Activated CD8-positive, alpha-beta memory T cell treated with anti-CD3 and anti-CD28 coated beads for 1 hour (primary cell): ENCODE measurements at places on chromosomes 5 and 9.

- no peak for DNase-seq
Measured at GRCh38 chr5:135167634-135168033, 133.6 kb upstream of the PITX1 start.

GRCh38 chr9:111020594-111020993, 17.7 kb downstream of the LPAR1 start:
- no peak for DNase-seq

- DNase-seq: no peak
Measured at GRCh38 chr5:162664846-162665245, 597.3 kb downstream of the GABRG2 start.

DNA sequence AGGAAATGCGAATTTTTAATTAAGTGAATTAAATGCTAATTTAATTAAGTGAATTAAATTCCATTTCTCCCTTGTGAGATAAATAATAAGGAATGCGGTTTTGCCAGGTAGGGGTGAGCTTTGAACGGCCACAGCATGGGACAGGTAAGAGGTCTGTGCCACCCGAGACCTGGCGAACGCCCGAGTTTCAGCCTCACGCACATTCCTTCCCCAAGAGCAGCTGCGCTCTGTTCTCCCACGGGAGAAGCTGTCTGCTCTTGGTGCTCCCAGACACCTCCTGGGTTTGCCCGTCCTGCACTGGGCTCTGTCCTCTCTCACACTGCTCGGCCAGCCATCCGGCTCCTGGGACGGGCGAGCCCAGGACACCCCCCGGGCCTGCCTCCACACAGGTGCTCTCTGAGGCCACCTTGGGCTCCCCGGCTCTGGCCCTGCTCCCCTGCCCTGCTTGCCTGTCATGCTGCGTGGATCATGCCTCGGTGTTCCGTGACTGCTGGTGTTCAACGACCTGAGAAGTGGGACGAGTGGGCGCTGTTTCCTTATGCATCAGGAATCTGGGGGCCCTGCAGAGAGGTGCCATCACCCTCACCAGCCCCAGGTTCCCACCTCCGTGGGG, 13.7 kb upstream of the CAMSAP1 start:
- DNase-seq: no peak

- DNase-seq: no peak
Measured at GRCh38 chr5:177427919-177428573, 1.6 kb downstream of the GRK6 start.

DNA sequence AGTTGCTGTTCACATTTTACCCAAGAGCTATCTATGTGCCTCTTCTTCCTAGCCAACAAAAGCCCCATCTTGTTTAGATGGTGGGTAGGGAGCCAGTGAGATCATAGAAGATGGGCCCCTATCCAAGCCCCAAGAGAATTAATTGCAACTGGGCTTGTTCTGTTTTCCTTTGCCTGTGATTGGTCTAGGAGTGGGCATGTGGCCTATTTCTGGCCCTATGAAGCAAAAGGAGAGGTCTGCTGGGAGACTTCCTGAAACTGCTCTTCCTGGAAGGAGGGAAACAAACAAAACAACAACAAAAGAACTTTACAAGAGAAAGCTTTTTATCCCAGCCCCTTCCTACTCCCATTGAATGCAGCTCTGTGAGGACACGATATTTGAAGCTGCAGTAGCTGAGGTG, 32.5 kb upstream of the ALDOB start:
- no peak for DNase-seq

DNA sequence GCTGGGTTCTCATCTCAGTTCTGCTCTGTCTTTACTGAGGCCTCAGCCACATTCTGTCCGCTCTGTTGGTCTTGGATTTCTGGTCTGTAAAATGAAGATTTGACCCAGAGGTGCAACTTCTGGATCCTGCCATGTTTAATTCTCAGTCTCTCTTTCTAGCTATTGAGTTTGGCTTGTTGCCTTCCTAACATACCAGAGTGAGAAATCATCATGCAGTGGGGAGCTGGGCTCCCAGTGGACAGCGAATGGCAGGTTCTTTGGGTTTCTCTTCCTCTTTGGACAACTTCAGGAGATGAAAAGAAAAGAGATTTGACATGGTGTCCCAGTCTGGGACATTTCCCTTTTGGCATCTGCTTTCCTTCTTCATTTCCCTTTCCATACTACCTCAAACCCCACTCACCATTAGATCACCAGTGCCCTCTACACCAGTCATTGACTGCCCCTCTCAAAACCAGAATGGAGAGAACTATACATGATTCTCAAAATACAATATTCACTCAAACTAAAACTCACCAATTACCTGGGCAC, 334.7 kb downstream of the ACTL7B start:
- no peak for DNase-seq

- DNase-seq: no peak
Measured at GRCh38 chr9:135240222-135240621, 152.8 kb downstream of the OLFM1 start.

DNA sequence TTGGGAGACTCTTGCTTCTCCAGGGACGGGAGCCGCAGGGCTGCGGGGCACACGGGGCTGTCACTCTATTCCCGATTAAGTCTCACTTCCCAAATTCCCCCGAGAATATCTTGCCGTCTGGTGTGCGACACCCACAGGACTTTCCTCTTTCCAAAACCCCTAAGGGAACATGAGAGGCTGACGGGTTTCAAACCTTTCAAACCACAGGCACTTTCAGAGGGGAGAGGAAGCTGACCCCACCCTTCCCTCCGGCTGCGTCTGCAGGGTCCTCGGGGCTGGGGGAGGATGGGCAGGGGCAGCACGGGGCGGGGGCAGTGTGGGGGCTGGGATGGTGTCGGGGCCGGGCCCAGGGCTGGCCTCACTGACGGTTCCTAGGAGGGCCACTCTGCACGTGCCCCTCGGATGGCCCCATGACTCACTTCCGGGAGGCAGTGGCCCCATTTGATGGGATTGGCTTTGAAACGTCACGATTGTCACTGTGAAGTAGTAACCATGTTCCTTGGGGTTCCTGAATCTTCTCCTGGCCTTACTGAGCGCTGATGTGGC, 38.2 kb downstream of the SLC9A3 start:
- DNase-seq: no peak

GRCh38 chr9:15403155-15403554, 19.5 kb upstream of the SNAPC3 start:
- no peak for DNase-seq

DNA sequence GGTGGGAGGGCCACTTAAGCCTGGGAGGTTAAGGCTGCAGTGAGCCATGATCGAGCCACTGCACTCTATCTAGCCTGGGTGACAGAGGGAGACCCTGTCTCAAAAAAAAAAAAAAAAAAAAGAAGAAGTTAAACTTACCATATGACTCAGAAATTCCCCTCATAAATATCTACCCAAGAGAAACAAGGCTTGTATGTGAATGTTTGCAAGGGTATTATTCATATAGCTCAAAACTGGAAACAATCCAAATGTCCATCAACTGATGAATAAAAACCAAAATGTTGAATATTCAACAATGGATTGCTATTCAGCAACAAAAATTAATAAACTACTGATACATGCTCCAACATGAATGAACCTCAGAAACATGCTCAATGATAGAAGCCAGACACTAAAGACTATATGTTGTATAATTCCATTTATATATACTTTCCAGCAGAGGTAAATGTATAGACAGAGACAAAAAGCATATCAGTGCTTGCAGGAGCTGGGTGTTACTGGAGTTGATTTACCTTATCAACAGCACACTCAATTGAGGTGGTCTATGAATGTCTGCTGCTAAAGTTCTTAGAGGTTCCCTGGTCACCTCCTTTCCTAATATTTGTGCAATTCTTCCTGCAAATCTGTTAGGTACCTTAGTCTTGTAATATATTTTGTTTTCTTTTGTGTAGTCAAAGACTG, 5.3 kb upstream of the SREK1 start:
- DNase-seq: no peak

DNA sequence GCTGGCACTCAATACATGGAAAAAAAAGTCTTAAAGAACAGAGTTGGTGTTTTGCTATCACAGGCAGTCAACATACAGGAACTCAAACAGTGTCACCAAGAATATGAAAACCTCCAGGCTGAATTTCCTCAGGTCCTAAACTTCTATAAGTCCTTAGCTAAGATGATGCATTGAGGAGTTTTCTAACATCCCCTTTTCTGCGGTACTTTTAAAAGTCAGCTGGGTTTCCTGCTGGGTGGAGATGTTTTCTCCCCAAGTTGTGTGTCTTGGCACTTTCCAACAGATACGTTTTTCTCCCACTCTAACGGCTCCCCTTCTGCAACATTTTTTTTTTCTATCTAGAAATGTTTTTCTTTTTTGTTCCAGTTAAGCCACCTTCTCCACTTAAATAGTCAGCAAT, 244.8 kb upstream of the HAPLN1 start:
- no peak for DNase-seq

DNA sequence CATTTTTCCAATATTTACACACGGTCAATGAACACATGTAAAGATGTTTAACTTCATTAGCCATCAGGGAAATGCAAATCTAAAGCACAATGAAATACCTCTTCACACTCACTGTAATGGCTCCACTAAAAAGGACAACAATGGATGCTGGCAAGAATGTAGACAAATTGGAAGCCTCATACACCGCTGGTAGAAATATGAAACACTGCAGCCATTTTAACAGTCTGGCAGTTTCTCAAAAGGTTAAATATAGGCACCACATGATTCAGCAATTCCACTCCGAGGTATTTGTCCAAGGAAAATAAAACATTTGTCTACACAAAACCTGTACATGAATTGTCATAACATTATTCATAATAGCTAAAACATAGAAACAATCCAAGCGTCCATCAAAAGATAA, 20.0 kb downstream of the RNF145 start:
- DNase-seq: no peak

DNA sequence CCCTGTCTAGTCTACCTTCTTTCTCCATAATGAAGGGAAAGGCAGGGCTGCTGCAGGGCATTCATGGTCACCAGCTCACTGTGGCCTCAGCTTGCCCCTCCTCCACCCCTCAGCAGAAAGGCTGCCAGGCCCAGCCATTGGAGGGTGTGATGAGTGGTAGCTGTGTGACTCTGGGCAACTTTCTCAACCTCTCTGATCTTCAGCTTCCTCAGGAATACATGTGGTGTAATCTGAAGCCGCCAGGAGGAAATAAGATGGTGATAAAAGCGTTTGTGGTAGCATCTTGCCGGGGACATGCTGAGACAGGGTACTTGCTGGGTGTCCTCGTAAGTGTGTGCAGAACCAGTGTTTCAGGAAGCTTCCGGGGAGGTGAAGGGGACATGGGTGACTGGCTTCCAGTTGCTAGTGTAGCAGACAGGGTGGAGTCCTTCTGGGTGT, 9.8 kb downstream of the CXCL14 start:
- no peak for DNase-seq

- no peak for DNase-seq
Measured at GRCh38 chr5:181217803-181218062, 5.3 kb upstream of the TRIM41 start.

GRCh38 chr5:176596689-176597416, 13.1 kb downstream of the GPRIN1 start:
- peak; percentile 27 for DNase-seq

DNA sequence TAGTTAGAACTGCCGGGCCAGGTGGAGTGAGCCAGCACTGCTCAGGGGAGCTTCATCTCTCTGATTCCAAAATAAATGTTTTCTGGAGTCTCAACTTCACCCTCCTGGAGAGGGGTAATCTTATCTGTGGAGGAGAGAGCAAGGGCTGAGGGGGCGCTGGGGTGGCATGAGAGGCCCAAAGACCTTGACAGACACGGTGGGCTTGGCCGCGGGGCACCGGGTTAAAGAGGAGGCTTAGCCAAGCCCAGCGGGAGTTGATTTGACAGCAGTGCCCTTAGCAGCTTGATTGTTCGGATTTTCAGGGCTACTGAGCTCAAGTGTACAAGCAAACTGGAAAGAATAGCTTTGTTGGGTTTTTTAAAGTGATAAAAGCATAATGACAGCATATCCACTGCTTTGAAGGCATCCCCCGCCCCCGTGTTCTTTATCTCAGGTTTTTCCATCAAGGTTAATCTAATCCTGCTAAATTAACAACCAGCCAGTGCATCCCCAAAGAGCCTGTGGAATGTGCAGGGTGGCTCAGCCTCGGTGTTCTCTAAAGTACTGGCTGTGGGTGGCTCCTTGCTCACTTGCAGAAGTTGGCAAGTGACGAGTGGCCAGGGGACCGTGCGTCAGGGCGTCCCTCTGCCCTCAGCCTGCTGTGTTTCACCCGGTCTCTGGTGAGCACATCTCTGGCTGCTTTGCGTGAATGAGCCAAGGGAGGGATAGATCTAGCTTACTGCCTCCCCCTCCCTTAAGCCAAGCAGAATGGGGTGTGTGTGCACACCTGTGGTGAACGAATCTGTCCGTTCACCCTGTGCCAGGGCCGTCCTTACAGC, 5.5 kb downstream of the QRFP start:
- no peak for DNase-seq

GRCh38 chr9:21081451-21081850, 3.7 kb upstream of the IFNB1 start:
- DNase-seq: no peak

DNA sequence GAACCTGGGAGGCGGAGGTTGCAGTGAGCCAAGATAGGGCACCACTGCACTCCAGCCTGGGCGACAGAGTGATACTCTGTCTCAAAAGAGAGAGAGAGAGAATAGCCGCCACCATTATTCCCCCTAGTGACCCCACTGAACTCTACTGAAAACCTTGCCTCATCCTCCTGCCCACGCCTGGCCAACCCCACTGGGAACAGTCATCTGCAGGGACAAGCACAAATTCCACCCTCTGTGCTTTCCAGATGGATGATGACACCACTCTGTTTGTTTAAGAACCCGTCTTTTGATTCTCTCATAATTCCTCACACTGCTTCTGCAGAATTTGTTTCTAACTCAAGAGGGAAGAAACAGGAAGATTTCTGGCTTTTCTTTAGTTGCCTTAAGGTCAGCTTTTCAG, 12.2 kb downstream of the BHMT2 start:
- no peak for DNase-seq

DNA sequence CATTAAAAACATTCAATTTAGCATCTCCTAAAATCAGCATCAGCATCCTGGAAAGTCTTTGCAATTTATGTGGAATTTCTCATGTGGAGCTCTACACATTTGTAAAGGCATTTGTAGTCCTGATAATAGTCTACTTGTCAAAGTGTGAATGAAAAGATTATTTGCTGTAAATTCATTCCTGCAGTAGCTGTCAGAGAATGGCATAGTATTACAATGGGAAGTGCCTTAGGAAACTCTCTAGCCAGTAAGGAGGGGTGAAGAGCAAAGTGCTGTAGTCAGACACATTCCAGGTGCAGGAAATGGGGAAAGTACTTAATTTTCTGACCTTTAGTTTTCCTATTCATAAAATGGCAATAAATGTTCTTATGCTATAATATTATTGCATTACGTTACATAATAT, 627.9 kb downstream of the KCTD16 start:
- DNase-seq: no peak

GRCh38 chr5:163912046-163912445, 406.6 kb downstream of the MAT2B start:
- DNase-seq: no peak
